Uterus (tissue), 4 donors: ENCODE measurements at places on chromosomes 13 and 19. TPM values are rescaled to one million over a fixed set of nuclear protein-coding genes. Genes with fewer than 3 reads are reported as not detected.

DNA sequence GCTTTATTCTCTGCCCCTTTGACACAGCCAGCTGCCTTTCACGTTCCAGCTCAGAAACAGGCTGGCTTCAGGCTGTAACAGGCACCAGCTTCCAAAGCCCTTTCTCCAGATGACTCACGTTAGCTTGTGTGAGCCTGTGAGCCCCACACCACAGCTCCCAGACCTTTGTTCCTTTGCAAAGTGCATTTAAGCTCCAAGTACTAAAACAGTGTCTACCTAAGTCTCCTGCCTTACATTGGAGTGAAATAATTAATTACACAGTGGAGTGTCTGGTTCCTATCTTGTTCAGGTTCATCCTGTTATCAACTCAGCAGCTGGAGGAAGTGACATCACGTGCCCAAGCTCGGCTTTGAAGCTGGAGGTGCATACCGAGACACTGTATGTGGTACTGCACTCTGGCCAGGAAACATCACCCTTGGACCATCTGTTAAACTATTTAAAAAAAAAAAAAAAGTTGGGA is 475.8 kb downstream of the FOXO1 start:
- H3K4me3 ChIP-seq = no peak overlapping the region
- no peaks in the 10 kb centered on the region for H3K27me3 ChIP-seq
- peak; percentile 71 for DNase-seq

GRCh38 chr19:42193706-42194105 is 23.8 kb downstream of the DEDD2 start:
- no peak for DNase-seq
- H3K36me3 ChIP-seq = no peaks in the 10 kb centered on the region
- no peak overlapping the region for H3K27ac ChIP-seq
- H3K4me3 ChIP-seq = no peak overlapping the region
- H3K27me3 ChIP-seq = no peaks in the 10 kb centered on the region
- no peaks in the 10 kb centered on the region for H3K4me1 ChIP-seq

GRCh38 chr19:50795664-50796073 is 5.5 kb downstream of the ACP4 start:
- no peak for DNase-seq
- no peak overlapping the region for H3K27ac ChIP-seq
- no peak overlapping the region for H3K4me3 ChIP-seq
- H3K27me3 ChIP-seq = no peaks in the 10 kb centered on the region
- H3K36me3 ChIP-seq = no peaks in the 10 kb centered on the region

DNA sequence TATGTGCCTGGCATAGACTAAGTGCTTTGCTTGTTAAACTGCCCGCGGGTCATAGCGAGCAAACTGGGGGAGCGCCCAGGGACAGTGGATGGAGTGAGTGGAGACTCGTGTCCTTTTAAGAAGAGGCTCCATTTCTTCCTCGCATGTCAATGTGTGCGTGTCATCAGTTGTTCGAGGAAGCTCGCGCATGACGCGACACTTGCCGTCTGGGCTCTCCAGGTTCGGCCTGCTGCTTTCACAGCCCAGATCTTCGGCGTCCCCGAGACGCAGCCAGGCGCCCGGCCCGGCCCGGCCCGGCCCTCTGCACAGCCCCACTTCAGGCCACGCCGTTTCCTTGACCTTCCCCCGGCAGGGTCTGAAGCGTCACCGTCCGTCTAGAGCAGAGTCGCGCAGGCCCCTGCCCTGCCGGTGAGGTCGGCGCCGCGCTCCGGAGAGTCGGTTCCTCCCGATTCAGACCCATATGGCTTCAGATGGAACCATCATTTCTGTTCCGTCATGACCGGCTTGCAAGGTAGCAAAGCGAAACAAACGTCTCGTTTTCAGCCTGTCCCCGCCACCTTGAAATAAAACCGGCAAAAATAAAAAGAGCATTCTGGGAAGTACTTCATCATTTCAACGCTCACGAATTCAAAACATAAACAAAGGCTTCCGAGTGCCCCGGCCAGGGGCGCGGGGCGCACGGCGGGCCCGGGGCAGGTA is 599 bp upstream of the ARHGEF7 start:
- H3K4me3 ChIP-seq = peak overlapping the region; percentile 51
- peak; percentile 51 for DNase-seq
- H3K27ac ChIP-seq = peak overlapping the region; percentile 84
- no peaks in the 10 kb centered on the region for H3K4me1 ChIP-seq

DNA sequence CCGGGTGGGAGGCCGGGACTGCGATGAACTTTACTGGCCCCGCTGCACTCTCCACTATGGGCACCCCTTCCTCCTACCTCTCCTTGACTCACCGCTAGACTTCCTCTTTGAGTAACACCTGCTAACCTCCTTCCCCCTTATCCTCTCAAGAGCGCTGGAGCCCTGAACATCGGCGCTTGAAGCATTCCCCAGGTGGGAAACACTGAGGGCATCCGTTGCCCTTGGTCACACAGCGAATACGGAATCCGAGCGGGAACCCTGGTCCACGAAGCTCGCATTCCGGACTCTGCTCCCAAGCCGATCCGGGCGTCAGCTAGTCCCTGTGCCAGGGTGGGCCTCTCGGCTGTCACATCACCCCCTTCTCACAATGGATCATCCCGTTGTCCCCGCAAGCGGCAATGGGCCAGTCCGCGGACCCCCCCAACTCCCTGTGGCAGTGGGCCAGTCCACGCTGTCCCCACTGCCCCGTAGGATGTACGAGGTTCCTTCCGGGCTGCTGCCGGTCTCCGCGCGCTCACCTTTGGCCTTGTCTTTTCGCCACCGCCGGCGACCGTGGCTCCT is 4.2 kb downstream of the LIPE start:
- H3K27ac ChIP-seq = peak overlapping the region; percentile 45
- H3K27me3 ChIP-seq = no peaks in the 10 kb centered on the region
- H3K4me3 ChIP-seq = peak overlapping the region; percentile 51
- H3K4me1 ChIP-seq = no peaks in the 10 kb centered on the region
- DNase-seq = no peak

DNA sequence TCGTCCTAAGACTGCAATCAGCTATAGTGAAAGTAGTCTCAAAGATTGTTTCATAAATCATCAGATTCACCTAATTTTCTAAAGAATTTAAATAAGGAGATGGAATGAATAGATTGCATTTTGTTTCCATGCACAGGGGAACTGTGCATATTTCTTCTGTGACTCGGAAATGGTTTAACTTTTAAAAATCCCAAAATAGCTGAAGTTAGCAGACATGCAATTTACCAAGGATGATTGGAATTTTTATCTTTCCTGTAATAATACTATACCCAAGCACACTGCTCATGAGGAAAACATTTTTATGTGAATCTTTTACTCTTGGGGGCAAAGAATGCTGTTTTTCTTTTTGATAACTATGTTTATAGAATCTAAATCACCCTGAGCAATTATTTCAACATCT is 15.0 kb upstream of the LMO7 start:
- DNase-seq = no peak
- H3K4me3 ChIP-seq = no peak overlapping the region
- H3K27me3 ChIP-seq = no peaks in the 10 kb centered on the region
- H3K4me1 ChIP-seq = no peaks in the 10 kb centered on the region
- H3K27ac ChIP-seq = no peak overlapping the region

DNA sequence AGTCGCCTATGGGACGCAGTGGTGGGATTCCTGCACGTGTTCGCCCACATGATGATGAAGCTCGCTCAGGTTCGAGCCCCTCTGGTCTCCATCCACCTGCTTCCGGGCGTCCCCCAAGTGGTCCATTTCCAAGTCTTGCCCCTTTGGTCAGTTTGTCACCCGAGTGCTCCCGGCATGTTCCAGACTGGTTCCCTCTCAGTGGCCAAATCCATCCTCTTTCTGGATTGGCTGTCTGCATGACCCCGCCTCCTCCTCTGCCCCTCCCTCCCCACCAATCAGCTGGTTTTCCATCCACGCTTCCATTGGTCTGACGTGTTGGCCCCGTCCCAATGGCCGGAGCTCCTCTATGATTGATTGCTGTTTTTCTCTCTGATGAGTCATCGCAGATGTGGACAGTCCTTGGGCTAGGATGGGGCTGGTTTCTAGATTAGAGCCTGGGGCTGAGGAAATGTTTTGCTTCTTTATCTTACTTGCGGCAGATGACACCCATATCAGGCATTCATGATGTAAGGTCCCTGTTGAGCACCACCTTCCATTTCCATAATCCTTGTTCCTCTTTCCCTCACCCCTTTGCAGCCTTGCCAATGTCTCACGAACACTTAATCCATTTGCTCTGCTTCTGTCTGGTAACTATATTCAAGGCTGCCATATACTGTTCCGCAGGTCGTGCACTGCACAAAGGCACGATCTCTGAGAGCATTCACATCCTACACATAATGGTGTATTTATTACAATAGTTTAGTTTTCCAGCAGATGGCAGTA is 73.8 kb downstream of the MAP4K1 start:
- no peak overlapping the region for H3K4me3 ChIP-seq
- no peaks in the 10 kb centered on the region for H3K36me3 ChIP-seq
- peak; percentile 45 for DNase-seq

DNA sequence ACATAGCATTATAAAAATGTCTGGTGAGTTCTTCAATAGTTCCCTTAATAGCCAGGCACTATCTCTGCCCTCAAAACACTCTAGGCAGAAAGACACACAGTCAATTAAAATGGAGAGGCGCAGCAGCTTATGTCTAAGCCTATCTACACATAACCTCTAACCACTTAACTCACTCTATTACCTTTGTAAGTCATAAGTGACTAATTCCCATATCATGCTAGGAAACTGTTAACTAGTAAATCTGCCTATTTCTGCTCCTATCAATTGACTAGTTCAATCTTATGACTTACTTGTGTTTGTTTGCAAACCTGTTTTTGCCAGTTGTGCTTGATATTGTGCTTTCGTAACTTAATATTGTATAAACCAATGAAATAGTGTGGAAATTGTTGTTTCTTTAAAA is 3.2 kb downstream of the CCDC122 start:
- H3K36me3 ChIP-seq = no peaks in the 10 kb centered on the region
- H3K4me3 ChIP-seq = no peak overlapping the region
- H3K27ac ChIP-seq = no peak overlapping the region
- no peak for DNase-seq
- H3K4me1 ChIP-seq = no peaks in the 10 kb centered on the region

- H3K4me3 ChIP-seq = no peak overlapping the region
- H3K36me3 ChIP-seq = no peaks in the 10 kb centered on the region
- no peaks in the 10 kb centered on the region for H3K27me3 ChIP-seq
- H3K27ac ChIP-seq = peak overlapping the region; percentile 71
- DNase-seq = no peak
Observed at GRCh38 chr13:23703246-23703860, 133.1 kb downstream of the TNFRSF19 start.

DNA sequence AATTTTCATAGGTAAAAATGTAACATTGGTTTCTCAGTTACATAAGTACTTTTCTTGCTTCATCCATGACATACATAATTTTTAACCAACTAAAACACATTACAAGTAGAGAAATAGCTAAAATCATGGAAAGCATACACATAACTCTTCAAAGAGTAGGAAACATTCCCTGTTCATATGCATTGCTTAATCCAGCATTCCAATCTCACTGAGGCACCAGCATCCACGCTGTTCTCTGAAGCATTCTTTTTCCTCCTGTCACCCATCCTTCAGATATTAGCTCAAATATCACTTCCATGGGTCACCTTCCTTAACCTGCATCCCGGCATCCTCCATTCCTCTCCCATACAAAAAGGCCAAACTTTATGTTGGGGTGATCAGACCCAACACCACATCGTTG is 79.1 kb downstream of the ZNF254 start:
- H3K4me3 ChIP-seq = no peak overlapping the region
- DNase-seq = no peak
- no peaks in the 10 kb centered on the region for H3K27me3 ChIP-seq

Gene PGLYRP2
- not detected for total RNA-seq

Gene WDR88
- not detected for total RNA-seq

Gene SHANK1
- total RNA-seq = 4.0 TPM

- H3K4me3 ChIP-seq = no peak overlapping the region
- H3K4me1 ChIP-seq = no peaks in the 10 kb centered on the region
- no peak for DNase-seq
- no peak overlapping the region for H3K27ac ChIP-seq
Observed at GRCh38 chr13:49023431-49023830, 47.7 kb downstream of the FNDC3A start.

DNA sequence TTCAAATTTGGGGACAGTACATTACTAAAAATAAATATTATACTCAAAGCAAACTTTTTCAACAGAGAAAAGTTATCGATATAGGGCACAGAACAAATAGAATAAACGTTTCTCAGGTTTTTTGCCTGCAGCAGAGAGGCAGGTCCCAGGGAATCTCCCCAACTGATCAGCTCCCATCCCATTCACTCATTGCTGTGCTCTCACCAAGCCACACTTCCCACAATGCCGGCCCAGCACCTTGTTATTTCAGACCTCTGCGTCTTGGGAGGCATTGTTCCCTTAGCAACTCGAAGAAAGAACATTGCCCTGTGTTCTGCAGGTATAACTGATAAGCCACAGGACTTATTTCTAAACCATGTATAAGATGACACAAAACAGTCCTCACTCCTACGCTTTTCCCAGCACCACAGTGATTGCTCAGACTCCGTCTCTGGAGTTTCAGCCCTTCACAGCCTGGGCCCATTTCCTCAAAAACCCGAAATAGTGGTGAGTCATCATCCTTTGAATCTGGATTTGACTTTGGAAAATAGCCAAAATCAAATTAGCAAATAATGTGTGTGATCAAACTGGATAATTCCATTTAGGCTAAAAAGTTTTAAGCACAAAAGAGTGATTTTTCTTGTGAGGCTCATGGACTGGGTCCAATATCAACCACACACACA is 100.4 kb downstream of the DCLK1 start:
- no peaks in the 10 kb centered on the region for H3K36me3 ChIP-seq
- no peak overlapping the region for H3K4me3 ChIP-seq
- peak; percentile 34 for DNase-seq
- peak overlapping the region; percentile 22 for H3K27ac ChIP-seq

DNA sequence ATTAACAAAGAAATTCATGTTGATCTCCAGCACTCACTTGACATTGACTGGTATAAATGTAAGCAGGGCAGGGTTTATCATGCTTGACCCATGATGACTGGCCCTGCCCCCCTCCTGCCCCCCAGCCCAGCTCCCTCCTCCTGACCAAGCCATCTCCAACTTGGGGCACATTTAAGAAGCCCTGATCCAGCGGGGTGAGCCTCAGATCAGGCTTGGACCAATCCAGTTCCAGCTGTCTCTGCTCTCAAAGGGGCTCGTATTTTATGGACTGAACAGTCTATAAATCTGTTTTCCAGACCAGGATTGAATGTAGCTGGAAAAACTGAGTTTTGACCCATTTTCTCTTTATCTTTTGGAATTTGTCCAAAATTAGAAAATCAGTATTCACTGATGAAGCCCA is 100.0 kb downstream of the COL4A1 start:
- no peak overlapping the region for H3K4me3 ChIP-seq
- H3K27me3 ChIP-seq = no peaks in the 10 kb centered on the region
- no peaks in the 10 kb centered on the region for H3K36me3 ChIP-seq
- no peak overlapping the region for H3K27ac ChIP-seq
- H3K4me1 ChIP-seq = no peaks in the 10 kb centered on the region
